ENCODE measurements at places on chromosomes 6 and 20.

- no peak for DNase-seq
Observed at GRCh38 chr20:22805219-22805618, 220.8 kb upstream of the FOXA2 start.

DNA sequence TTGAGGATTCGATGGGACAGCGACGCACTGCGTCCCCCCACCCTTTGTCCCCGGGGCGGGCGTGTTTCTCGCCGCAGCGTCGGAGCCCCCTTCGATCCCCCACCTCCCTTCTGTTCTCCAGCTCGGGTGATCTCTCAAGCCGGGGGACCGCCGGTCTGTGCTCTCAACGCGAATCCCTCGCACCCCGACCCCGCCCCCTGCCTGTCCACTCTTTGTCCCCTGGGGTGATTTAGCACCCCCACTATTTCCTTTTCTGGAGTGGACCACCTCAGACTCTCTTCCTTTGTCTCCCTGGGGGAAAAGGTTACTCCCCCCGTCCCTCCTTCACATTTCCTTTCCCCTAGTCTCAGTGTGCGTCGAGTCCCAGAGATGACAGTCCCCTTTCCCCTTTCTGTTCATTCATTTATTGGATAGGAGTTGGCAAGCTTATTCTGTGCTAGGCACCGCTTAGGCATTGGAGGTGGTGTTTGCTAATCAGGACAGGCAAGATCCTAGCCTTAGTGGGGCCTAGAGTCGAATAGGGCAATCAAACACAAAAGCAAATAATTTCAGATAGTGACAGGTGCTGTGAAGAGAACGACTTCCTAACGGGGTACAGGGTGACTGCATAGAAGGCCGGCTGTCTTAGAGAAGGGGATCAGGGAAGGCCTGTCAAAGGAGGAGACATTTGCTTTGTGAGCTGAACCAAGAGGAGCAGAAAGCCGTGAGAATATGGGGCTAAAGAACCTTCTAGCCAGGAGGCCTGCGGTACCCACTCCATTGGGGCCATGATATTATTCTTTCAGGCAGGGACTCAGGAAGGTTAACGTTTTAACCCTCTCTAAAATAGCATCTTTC, 741 bp downstream of the PTPN1 start:
- DNase-seq = peak; percentile 15

DNA sequence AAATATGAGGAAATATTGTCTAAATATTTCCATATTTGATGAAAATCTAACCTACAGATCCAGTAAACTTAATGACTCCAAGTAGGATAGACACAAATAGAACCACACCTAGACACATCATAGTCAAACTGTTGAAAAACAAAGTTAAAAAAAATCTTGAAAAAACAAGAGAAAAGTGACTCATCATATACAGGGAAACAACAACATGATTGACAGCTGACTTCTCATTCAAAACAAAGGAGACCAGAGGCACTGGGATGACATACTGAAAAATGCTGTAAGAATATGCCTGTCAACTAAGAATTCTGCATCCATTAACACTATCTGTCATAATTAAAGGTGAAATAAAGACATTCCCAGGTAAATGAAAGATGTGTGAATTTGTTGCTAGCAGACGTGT, 38.8 kb downstream of the BMP2 start:
- no peak for DNase-seq

- DNase-seq = no peak
Observed at GRCh38 chr6:35893246-35893645, 27.7 kb downstream of the SRPK1 start.

- DNase-seq = peak; percentile 57
Observed at GRCh38 chr20:4666001-4666479, 55.7 kb upstream of the PRND start.

DNA sequence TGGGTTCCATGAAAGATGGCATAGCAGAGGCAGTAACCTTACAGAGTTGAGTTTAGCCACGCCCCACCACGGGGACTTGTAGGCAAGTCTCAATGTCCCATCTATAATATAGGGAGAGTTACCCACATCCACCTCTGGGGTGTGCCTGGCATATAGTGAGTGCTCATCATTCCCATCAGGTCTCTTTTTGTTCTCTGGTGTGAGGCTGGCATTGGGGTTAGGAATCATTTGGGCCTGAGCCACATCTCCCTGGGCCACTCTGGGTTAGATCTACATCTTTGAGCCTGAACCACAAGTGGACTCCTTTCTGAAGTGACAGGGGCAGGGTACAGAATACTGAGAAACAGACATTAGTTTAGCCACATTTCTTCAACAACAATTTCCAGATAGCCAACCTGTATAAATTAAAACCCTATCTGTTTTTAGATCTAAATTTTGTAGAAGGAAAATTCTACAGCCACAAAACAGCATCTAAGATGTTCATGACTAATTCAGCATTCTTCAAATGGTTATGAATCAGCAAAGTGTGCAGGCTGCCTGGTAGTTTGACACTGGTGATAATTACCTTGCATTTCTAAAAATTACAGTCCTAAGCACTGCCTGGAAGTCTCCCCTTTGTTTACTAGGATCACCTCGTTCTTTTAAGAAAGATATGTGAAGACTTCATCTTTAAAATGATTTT, 20.1 kb downstream of the RNF24 start:
- DNase-seq = no peak
